Stimulated activated CD8-positive, alpha-beta memory T cell treated with anti-CD3 and anti-CD28 coated beads, Interleukin-7, amount 100 ng/mL, for 1 hour (primary cell): ENCODE measurements at places on chromosomes 6 and 20.

- DNase-seq = no peak
These were observed 366.9 kb upstream of the IRAK1BP1 start for GRCh38 chr6:78500299-78501089.

DNA sequence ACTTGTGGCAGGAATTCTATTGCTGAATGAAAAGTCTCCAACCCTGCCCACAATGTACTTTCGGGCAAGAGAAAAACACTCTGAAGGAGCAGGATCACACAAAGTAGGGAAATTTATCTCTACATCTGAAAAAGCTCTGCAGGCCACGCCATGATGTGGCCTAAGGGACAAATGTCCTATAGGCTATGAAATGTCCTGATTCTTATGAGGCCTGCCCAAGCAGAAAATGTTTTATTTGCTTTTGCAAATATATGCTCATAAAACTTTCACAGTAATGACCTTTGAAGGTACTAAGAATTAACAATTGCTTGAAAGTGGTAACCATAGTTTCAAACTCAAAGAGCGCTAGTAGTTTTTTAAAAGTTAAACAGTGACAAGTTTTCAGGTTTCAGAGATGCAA, 31.0 kb downstream of the SYCP2 start:
- no peak for DNase-seq

DNA sequence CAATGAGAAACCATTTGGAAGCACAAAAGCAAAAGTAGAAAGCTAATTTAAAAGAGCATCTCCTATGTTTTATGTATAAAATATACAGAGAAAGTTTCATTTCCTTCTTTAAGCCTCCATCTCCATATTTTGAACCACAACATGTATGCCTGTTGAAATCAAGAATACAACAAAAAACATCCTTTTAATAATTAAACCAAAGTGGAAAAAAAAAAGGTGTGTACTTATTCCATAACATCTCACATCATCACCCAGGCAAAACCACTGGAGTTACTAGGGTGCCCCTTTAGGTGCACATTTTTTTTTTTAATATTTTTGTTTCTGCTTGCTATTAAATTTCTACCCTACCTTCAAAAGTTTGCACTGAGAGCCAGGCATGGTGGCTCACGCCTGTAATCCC, 43.0 kb downstream of the EDN1 start:
- no peak for DNase-seq

DNA sequence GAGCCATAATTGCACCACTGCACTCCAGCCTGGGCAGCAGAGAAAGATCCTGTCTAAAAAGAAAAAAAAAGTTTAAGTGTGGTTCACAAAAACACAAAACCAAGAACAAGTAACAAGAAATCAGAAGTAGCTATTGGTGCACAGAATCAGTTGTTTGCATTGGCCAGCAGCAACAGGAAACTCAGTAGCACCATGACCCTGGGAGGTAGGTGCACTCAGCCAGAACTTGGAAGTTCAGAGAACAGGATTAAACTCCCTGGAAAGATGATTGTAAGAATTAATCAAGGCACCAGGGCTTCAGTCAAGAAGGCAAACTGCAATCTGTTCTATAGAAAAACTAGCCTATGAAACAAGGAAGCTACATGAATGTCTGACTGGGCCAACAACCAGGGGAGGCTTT, 267.9 kb downstream of the COL12A1 start:
- DNase-seq = no peak

DNA sequence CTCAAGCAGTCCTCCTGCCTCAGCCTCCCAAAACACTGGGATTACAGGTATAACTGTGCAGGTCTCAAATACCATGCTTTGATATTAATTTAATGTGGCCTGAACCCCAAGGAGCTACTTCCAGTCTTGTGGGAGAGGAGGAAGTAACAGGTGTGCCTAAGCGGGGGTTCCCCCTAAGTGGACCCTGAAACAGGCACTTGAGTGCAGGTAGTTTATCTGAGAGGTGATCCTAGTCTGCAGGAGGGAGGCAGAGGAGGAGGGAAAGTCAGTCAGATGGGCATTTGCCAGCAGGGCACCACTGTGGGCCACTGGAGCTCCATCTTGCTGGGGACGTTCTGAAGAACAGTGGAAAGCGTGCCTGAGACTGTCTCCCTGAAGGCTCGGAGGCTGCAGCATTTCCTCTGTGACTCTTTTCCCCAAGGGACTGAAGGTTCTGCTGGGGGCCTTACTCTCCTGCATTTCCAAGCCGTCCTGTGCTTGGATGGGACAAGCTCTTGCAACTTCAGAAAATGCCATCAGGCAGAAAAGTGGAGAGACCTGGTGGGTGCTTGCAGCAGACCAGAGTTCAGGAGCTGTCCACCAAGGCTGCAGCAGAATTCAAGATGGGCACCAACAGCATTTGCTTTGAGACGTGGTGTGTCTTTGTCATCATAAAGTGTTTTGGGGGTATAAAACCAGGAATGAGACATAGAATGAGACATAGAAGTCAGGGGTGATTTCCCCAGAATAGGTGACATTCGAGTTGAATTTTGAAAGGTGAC, 4.6 kb upstream of the DLGAP4 start:
- DNase-seq = no peak

DNA sequence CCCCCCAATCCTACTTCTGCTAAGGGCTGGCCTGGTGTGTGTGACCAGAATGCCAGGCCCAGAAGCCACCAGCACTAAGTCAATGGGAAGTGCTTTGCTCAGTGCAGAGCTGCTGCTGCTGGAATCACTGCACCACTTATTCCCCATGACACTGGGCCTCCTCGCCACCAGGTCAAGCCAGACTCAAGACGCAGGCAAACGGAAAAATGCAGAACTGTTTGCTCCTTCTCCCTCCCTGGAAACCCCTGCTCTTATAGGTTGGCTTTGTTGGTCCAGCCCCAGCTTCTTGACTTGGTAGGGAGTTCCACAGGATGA, 121.9 kb downstream of the PHACTR3 start:
- no peak for DNase-seq

DNA sequence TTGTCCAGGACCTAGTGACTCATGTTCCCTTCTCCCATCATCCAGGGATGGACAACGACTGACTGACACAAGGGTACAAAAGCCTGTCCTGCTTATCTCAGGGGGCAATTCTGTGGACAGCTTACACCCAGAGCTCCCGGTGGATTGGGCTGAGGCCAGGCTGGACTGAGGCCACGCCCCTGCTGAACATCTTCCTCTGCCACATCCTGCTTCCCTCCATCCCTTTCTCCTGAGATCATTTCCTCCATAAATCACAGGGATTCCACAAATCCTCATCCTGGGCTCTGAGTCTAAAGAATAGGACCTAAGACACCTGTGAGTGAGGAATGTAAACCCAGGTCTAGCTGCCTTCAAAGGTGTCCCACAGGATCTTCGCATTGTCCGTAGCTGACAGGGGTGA, 30.4 kb upstream of the RNF24 start:
- DNase-seq = no peak

DNA sequence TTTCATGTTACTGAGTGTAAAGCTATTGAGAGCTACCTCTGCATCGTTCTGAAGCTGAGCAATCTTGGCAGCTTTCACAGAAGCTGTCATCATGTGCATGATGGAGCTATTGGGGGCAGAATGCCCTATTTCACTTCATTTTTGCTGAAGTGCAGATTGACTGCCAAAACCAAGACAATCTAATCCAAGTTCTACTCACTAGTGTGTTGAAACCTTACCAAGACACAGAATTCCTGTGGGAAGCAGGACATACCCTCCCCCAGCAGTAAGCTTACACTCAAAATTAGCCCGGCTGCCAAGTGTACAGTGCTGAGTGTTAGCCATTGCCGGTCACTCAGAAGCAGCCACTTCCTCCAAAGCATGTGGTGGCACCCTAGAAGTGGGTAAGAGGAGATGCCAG, 177.3 kb upstream of the TENT5A start:
- no peak for DNase-seq

GRCh38 chr6:45880676-45881075, 135.0 kb downstream of the CLIC5 start:
- no peak for DNase-seq

GRCh38 chr6:30480536-30481156, 8.7 kb upstream of the HLA-E start:
- DNase-seq = no peak
